NCI-H146 (cell line): ENCODE measurements at places on chromosomes 3 and 15.

- no peak for DNase-seq
These were observed 50.1 kb downstream of the SUMF1 start for GRCh38 chr3:4416961-4417360.

GRCh38 chr15:66876421-66876730 lies 174.3 kb downstream of the SMAD6 start:
- DNase-seq, result no peak

DNA sequence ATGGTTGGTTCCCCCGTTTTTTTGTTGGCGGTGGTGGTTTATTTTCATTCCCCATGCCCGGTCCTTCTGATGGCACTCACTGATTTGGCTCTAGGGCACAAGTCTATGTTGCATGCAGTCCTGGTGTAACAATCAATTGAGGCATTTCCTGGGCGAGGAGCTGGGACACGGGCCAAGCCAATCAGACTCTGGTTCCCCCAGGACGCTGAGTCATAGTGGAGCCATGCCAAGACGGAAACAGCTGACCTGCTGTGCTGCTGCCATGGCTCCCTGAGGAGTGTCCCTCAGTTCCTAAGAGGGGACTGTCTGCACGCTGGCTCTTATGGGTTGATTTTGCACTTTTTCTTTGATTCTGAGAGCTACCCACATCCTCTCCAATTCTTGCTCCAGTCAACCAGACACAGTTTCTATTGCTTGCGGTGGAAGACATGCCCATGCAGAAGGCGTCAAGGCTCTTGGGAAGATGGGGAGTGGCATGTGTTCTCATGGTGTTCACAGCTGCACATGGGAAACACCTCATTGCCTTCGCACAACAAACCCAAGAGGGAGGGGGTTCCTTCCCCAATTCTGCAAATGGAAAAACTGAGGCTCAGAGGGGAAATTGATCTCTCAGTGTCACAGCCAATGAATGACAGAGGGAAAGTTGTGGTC lies 28.3 kb upstream of the ALDH1L1 start:
- peak; percentile 43 for DNase-seq

- no peak for DNase-seq
These were observed 40.0 kb upstream of the TOPBP1 start for GRCh38 chr3:133701435-133702358.

DNA sequence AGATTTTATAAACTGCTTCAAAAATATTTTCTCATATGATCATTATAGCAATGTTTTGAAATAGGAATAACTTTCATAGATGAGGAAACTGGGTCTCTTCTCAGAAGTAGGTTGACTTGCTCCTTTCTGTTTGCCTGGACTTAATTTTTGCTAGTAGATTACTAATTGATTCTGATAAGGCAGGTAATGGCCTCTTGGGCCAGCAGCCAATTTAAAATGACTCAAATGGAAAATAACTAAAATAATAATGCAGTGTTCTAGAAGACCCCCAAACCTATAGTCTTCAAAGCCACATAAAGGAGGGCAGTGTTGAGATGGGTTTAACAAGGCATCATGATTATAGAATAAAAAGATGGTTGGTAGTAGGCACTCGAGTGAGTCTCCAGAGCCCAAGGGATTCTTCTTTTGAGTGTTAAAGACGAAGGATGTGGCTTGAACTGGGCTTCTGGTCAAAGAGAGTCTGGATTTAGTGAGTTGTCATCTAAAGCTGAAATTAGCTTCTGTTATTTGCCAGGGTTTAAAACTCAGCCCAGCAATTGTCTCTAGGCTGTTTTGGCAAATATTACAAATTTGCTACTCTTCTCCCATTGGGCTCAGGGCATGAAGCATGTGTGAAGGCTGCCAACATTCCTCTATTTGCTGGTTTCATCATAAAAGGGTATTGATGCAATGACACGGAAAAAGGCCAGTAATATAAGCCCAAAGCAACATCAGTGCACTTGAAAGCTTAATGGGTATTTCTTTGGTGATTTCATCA lies 297.1 kb upstream of the MEIS2 start:
- DNase-seq, result no peak

DNA sequence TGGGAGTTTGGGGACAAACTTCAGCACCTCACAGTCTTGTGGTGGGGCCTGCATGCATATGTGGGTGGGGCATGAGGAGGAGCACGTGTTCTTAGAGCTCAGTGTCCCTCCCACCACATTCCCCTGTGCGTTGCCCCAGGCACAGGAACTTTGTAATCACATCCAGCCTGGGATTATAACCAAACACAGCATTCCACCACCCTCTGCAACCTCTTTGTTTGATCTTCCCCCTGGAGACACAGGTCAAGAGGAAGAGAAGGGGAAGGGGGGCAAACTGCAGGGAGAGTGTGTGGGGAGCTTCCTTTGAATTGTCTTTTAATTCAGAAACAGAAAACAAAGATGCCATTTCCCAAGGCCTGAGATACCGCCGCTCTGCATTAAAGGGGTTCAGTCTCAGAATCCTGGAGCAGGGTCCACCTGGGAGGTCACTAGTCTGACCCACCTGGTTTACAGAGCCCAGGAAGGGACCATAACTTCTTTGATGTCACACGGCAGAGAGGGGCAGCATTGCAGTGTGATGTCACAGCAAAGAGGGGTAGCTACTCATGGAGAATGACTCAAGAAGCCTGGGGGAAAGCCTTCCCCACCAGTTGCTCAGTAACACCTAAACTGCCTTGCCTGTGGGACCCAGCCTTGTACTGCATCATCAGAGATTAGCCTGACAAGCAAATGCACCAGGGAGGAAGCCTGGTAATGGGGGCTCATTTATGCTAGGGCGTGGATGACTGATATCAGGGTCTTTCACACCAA lies 106.3 kb upstream of the RNU6-1 start:
- peak; percentile 3 for DNase-seq

DNA sequence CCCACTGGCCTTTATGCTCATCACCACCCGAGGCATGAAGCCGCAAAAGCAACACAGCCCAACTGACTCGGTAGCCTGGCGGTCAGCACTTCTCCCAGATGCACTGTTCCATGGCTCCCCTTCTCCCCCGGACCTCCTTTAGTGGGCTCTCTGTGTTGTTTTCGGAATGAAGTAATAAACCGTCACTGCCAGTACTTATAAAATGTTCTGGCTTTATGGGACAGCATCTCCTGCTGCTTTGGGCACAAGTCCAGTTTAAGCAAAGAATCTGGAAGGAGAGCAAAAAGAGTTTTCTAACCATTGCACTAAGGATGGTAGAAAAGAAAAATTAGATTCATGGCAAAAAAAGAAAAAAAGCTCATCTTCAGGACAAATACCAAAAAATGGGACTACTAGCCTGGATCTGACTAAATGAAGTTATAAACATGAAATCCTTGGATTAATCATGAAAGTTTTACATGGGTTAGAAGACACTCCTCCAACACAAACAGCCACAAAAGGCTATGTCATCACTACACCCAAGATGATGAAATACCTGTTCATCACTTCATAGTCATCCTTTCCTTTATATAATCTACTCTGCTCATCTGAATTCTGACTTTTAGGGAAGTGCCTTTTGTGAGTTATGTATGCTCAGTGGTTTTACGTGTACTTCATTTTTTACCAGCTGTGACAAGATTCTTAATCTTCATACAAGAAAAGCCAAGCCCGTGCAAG lies 89.5 kb upstream of the UBE2E2 start:
- DNase-seq, result no peak

- no peak for DNase-seq
These were observed 178.4 kb downstream of the TBC1D2B start for GRCh38 chr15:77898811-77899730.

GRCh38 chr15:74598126-74598842 lies 17.4 kb upstream of the CLK3 start:
- no peak for DNase-seq

DNA sequence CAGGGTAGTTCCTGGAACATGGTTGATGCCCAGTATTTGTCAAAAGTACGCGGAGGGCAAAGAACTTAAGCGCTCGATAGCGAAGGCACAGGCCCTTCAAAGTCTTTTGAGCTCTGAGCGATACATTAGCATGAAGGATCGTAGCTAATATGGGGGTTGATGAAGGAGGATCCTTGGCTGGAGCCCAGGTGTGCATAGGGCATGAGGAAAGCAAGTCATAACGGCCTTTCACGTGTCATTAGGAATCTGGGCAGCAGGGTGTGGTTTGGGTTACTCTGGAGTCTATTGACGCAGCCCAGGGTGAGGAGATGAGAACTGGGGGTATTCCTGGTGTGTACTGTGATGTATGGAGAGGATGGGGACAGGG lies 31.7 kb downstream of the SPINK8 start:
- peak; percentile 43 for DNase-seq

DNA sequence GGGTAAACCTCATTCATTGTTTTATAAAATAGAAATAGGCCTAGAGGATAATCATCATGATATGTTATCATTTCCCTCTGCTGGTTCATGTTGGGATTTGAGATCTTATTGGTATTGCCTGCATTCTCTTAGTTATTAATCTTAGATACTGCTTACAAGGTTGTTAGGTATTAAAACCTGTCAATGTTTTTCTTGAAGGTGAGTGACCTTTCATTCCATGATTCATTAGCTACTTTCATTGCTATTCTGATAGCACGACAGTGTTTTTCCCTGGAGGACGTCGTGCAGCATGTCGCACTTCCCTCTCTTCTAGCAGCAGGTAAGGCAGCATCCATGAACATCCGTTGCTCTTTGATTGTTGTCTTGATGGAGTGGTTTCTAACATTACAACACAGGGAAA lies 17.1 kb downstream of the P2RY12 start:
- no peak for DNase-seq

GRCh38 chr3:157824281-157824680 lies 281.9 kb downstream of the SHOX2 start:
- no peak for DNase-seq

DNA sequence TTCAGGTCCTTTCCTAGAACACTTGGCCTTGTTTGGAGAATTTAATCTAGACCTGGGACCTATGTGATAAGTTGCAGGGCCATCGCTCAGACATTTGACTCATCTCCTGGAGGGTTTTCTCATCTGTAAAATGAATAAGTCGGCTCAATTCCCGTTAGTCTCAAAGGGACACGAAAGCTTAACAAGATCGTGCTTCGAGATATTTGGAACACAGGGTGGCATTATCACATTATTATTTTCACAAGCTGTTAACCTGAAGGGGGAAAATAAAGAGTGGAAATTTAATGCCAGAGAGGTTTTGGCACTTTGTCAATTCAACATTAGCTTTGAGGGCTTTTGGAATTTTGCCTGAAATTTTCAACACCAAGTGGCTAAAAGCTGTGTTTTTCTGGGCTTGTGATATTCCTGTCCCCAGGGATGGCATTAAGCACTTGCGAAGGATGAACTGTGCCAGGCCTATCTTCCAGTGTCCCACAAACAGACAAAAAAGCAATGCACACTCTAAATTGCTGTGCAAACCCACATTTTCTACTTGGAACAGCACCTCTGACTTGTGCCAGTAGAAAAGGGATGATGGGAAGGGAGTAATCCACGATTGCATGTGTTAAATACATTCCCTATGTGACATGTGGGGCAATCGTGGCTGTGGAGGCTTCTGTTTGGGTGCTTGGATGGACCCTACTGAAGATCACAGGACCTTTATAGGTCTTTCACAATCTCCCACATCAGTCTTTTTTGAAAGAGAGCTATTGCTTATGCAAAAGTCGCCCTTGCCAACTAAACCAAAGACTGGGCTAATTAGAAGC lies 478.7 kb downstream of the MFSD1 start:
- DNase-seq, result no peak

GRCh38 chr15:38487378-38487777 lies 33.5 kb downstream of the FAM98B start:
- no peak for DNase-seq

- no peak for DNase-seq
These were observed 41.7 kb downstream of the RBMS3 start for GRCh38 chr3:29322586-29322985.

DNA sequence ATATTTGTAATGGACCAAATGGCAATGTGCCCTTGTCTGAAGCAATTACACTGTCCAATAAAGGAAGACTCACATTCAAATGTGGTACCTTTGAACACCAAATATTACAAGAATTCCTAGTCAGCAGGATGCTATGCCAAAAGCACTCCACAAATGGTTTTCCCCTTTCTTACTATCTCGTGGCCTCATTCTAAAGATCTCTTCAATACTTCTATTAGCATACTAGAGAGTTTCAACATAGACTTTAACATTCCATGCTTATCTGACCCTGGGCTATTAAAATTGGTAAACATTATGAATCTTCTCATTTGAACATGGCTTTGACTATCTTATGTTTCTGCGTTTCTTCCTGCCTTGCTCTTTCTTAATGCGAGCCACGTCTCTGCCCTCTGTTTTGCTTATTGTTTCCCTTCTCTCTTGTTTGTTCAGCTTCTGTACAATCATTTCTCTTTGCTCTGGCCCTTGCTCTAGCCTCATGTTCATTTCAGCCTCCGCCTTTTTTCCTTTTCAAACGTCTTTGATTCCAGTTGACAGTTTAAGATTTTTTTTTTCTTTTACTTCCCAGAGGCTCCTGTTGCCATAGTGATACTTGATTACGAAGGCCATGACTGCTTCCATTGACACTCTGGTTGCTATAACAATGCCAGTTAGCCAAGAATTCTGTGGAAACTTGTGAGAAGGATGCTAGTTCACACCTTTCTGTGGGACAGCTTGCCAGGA lies 49.5 kb upstream of the SLC9A9 start:
- DNase-seq, result peak; percentile 74

GRCh38 chr15:65245096-65245856 lies 34.0 kb upstream of the CILP start:
- DNase-seq, result no peak

- no peak for DNase-seq
These were observed 999.7 kb upstream of the ALCAM start for GRCh38 chr3:104367000-104367399.

- DNase-seq, result no peak
These were observed 39.8 kb upstream of the TMC3 start for GRCh38 chr15:81413851-81414250.

- DNase-seq, result peak; percentile 81
These were observed 235.7 kb downstream of the SATB1 start for GRCh38 chr3:18189282-18190050.

GRCh38 chr15:56353740-56354139 lies 11.5 kb upstream of the TEX9 start:
- DNase-seq, result no peak

GRCh38 chr3:177589911-177590381 lies 392.7 kb upstream of the TBL1XR1 start:
- DNase-seq, result peak; percentile 98

DNA sequence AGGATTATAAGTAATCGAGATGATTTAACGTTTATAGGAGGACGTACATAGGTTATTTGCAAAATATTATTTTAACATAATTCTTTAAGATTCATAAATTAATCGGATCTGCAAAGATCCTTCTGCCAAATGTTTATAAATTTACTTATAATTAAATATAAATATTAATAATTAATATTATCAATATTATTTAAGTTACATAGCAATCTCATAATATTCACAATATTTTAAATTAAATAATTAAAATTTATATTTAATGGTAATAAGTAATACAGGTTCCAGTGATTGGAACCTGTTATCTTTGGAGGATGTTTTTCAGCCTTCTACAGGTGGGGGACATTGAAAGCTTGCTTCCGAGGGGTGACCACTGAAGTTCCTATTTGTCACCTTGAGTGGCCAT lies 16.1 kb downstream of the WDR53 start:
- DNase-seq, result no peak

GRCh38 chr3:142693136-142693853 lies 30.5 kb upstream of the TRPC1 start:
- DNase-seq, result no peak

GRCh38 chr15:69750253-69750652 lies 297.6 kb downstream of the RPLP1 start:
- DNase-seq, result no peak
